Ascending aorta (tissue), 2 donors: ENCODE measurements at places on chromosomes 16 and 17.

GRCh38 chr16:3824121-3824795 is 56.3 kb downstream of the CREBBP start:
- DNase-seq = no peak

DNA sequence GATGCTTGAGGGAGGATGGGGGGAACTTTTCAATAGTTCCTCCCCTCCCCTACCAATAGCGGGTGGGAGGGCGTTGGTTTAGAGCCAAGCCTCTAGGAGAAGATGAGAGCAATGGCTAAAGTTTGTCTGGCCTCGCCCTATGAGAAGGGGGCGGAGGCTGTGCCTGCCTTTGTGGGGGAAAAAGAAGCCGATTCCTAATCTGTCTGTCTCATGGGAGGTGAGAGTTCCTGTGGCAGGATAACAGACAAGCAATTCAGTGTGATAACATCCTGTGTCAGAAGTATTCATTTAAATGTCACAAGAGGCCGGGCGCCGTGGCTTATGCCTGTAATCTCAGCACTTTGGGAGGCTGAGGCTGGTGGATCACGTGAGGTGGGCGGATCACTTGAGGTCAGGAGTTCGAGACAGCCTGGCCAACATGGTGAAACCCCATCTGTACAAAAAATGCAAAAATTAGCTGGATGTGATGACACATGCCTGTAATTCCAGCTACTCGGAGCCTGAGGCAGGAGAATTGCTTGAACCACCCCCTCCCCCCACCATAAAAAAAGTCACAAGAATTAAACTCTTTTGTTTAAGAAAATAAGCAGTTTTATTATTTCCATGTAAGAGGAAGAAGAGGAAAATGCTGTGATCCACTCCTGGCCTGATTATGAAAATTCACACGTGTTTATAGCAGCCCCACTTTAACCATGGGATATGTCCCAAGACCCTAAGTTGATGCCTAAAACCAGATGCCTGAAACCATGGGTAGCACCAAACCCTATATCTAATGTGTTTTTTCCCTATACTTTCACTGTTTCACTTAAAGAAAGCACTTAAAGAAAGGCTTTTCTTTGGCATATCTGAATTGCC is 1.7 kb downstream of the SLFN5 start:
- DNase-seq = peak; percentile 73

DNA sequence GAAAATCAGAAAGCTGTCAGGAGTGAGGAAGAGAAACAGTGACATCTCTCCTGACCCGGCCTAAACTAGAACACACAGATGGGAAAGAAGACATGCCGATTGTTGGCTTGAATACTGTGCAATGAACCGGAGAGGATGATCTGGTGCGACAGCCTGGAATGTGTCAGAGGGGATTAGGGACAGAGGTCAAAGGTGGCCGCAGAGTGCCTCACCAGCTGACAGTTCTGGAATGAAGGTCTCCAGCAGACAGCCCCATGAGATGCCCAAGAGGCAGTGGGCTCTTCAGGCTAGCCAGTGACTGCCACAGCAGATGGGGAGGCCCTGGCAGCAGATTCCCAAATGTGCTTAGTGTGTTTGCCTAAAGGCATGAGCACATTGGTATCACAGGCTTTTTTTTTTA is 623.2 kb downstream of the CDH8 start:
- no peak for DNase-seq

DNA sequence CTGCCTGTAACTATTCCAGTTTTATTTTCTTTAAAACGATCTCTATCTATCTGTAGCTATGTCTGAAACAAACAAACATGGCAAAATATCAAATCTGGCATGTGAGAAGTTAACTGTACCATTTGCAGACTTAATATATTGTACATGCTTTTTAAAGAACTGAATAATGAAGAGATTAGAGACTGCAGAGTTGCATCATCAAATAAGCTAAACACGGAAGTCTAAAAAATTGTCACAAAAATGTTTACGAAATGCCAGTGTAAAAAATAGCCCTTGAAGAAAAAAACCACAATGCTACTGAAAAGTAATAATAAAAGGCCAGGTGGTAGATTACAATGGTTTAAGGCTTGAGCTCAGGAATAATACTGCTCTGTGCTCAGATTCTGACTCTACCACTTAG is 43.1 kb downstream of the HS3ST3A1 start:
- DNase-seq = no peak

- no peak for DNase-seq
Measured at GRCh38 chr16:85400305-85401205, 212.6 kb upstream of the GSE1 start.

DNA sequence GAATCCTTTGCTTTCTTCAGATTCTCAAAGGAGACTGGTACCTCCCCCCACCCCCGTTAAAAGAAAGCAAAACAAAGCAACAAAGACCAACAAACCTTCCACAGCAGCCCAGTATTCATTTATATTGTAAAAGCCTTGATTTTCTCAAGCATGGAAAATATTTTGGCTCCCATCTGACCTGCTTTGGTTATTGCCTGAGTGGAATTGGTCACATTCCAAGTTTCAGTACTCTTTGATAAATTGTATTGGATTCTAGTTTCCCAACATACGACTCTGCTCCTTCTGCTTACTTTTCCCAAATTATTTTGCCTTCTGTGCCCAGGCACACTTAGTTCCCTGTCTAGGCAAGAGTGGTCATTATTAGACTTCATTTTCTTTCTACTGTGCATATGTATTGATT is 1.3 kb downstream of the ABCC11 start:
- no peak for DNase-seq

DNA sequence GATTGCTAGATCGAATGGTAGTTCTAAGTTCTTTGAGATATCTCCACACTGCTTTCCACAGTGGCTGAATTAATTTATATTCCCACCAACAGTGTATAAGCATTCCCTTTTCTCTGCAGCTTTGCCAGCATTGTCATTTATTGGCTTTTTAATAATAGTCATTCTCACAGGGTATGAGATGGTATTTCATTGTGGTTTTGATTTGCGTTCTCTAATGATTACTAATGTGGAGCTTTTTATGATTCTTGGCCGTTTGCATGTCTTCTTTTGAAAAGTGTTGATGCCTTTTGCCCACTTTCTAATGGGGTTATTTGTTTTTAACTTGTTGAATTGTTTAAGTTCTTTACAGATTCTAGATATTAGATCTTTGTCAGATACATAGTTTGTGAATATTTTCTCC is 36.5 kb upstream of the BCAS3 start:
- no peak for DNase-seq

DNA sequence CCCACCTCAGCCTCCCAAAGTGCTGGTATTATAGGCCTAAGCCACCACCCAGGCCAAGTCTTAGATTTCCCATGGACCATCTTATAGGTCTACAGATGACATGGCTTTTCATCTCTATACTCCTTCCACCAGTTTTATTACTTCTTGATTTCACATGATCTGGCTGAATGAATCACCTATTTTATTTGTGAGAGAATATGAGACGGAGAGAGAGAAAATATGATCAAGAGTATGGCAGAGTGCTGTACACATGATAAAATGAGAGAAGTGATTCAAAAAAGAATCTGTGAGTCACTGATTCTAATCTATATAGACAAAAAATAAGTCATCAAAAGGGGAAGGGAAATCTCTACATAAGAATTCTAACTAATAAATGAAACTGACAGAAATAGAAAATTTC is 13.7 kb downstream of the ACSM1 start:
- DNase-seq = no peak

DNA sequence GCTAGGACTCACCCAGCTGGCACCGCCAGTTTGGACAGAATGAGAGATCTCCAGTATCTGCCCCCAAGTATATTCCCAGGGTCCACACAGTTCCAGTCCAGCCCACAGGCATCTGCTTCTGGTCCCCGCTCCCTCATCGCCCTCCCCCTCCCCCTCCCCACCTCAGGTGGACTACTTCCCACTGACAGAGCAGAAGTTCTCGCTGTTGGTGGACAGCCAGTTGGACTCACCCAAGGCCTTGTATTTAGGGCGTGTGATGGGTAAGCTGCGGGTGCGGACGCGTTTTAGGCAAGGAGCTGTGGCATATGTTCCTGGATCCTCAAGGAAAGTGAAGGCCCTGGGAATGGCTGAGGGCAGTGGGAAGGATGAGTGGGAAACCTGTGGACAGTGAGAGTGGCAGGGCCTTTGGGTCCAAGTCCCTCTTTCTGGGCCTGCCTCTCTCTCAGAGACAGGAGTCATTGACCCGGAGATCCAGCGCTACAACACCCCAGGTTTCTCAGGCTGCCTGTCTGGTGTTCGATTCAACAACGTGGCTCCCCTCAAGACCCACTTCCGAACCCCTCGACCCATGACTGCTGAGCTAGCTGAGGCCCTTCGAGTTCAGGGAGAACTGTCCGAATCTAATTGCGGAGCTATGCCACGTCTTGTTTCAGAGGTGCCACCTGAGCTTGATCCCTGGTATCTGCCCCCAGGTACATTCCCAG is 14.9 kb downstream of the CNTNAP1 start:
- no peak for DNase-seq

GRCh38 chr17:1160591-1161390 is 19.0 kb downstream of the ABR start:
- no peak for DNase-seq

- DNase-seq = no peak
Measured at GRCh38 chr17:72571813-72572396, 451.1 kb downstream of the SOX9 start.

GRCh38 chr16:25838724-25839186 is 147.0 kb downstream of the HS3ST4 start:
- no peak for DNase-seq

- no peak for DNase-seq
Measured at GRCh38 chr16:87924041-87924810, 12.1 kb downstream of the CA5A start.

DNA sequence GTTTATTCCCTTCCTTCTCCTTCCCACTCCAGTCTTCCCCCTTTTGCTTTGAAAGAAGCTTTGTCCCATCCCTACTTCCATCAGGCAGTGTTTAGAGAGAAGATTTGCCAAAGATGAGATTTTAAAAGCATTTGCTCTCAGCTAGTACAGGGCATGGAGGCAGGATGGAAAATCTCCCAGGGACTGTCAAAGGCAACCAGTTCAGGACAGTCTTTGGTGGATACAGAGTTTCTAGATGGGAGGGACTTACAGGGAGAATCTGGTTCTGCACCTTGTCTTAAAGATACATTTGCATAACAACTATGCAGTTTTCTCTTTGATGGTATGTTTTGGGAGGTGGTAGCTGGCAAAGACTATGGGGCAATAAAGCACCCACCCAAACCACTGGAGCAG is 26.2 kb downstream of the CHD9 start:
- DNase-seq = no peak

- DNase-seq = no peak
Measured at GRCh38 chr16:76428858-76429257, 151.7 kb downstream of the CNTNAP4 start.

GRCh38 chr16:57639172-57639887 is 10.9 kb downstream of the ADGRG1 start:
- no peak for DNase-seq

GRCh38 chr17:2449486-2449885 is 48.6 kb upstream of the MNT start:
- DNase-seq = no peak

DNA sequence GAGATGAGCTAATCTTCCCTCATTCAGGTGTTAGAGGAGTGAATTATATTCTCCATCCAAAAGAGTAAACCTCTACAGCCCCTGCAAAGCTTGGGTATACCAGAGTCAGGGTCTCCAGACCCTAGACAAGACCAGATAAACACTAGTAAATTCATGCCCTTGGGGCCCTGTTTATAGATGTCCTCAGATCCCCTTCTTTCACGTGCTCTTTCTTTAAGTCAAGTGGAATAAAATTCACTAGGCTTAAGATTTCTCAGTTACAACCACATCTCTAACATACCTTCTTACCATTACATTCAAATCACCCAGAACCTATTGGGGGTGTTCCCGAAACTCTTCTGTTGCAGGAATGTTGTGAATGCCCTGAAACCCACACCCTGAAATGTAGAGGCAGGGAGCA is 2.2 kb upstream of the C17orf58 start:
- DNase-seq = no peak

DNA sequence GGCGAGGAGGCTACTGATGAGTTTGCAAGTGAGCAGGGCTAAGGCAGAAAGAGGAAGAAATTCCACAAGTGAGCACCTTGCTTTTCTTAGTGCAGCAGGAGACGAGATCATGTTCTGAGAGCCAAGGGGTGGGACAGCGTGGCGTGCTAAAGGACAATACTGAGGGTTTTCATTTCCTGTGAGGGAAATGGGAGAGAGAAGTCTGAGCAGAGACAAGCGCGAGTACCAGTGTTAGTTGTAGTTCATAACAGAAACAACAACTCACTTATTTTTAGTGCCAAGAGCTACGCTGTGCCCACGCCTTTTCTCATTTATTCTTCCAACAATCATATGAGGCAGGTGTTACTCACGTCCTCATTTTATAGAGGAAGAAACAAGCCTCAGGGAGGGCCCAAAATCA is 2.3 kb downstream of the SPACA3 start:
- no peak for DNase-seq

- DNase-seq = no peak
Measured at GRCh38 chr17:34638526-34639260, 59.3 kb downstream of the TMEM132E start.

DNA sequence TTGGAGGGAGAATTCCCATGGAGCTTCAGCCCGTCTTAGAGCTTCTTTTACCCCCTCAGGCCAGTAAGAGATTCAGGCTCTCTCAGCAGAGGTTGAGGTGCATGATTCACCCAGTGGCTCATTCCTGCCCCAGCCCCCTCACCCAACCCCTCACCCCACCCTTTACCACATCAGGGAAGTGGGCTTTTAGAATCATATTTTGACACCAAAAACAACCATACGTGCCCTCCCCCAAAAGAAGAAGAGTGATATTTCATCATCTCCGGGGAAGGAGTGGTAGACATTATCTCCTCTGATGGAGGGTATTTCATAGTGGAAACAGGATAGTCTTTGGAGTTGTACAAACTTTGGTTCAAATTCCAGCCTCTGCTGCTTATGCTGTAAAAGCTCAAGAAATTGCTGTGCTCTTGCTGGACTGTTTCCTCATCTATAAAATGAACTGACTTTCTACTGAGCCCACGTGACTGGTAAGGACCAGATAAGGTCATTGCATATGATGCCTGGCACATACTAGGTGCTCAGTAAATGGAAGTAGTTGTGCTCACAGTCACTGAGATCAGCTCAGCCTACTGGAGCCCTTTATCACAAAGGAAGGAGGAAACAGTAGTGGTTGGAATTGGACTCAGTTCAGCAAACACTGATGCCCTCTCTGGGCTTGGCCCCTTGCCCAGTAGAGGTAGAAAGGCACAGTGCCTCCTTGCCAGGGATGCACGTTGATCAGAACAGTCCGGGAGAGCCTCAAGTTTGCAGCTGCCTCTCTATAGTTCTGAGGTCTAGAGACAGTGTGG is 18.3 kb upstream of the CCL5 start:
- DNase-seq = no peak

GRCh38 chr16:84466692-84467091 is 37.8 kb downstream of the MEAK7 start:
- no peak for DNase-seq

GRCh38 chr17:78490156-78490555 is 87.0 kb downstream of the DNAH17 start:
- no peak for DNase-seq

GRCh38 chr16:21302454-21302853 is 24.4 kb upstream of the CRYM start:
- no peak for DNase-seq

- no peak for DNase-seq
Measured at GRCh38 chr16:88478889-88479792, 26.1 kb downstream of the ZFPM1 start.

- no peak for DNase-seq
Measured at GRCh38 chr17:17129466-17129865, 76.7 kb downstream of the PLD6 start.

- no peak for DNase-seq
Measured at GRCh38 chr17:1482680-1483079, 9.8 kb downstream of the MYO1C start.

- peak; percentile 65 for DNase-seq
Measured at GRCh38 chr16:75238853-75239541, 12.4 kb downstream of the BCAR1 start.
